ENCODE measurements at places on chromosomes 2 and 18.

DNA sequence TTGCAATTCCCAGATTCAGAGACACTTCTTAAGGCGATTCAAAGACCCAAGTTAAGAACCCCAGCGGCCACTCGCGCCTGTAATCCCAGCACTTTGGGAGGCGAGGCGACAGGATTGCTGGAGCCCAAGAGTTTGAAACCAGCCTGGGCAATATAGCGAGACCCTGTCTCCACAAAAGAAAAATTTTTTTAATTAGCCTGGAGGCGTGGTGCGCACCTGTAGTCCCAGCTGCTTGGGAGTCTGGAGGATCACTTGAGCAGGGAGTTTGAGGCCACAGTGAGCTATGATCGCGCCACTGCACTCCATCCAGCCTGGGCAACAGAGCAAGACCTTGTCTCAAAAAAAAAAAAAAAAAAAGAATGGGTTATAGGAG, 585 bp upstream of the ANAPC1 start:
- DNase-seq = no peak

DNA sequence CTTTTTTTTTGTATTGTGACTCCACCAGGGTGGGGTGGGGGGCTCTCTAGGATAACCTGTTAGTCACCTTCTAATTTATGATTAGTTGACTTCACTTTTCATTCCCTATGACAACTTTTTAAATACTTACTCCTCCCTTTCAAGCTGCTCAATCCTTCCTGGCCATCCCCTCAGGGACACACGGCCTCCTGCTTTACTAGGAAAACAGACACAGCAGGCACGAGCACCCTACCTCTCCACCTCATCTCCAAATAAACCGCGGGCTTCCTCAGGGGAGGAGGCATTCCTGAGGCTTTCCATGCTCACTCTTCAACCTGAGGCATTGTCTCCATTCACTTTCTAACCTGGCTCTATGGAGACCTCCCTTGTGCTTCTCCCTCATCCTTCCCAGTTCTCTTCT, 33.0 kb downstream of the B4GALT6 start:
- no peak for DNase-seq

GRCh38 chr2:209472871-209473270, 49.0 kb downstream of the MAP2 start:
- DNase-seq = no peak

DNA sequence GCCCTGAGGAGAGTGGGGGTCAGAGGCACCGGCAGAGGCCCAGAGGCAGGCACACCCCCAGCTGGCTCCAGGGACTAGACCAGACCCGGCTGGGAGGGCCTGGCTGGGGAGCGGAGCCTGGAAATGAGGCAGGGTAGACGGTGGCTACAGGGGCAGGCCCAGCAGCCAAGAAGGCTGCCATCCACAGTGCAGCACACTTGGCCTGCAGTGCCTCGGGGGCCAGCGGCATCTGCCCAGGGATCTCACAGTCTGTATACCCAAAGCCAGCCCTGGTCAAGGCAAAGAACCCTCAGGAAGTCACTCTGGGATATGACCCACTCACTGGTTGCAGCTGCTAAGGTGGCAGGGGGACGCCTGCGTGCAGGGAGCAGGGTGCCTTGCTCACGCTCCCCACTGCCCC, 17.8 kb downstream of the PER2 start:
- DNase-seq = no peak

GRCh38 chr2:179571721-179572120, 289.7 kb downstream of the ZNF385B start:
- no peak for DNase-seq

- no peak for DNase-seq
Observed at GRCh38 chr18:9571546-9571945, 42.8 kb downstream of the PPP4R1 start.

DNA sequence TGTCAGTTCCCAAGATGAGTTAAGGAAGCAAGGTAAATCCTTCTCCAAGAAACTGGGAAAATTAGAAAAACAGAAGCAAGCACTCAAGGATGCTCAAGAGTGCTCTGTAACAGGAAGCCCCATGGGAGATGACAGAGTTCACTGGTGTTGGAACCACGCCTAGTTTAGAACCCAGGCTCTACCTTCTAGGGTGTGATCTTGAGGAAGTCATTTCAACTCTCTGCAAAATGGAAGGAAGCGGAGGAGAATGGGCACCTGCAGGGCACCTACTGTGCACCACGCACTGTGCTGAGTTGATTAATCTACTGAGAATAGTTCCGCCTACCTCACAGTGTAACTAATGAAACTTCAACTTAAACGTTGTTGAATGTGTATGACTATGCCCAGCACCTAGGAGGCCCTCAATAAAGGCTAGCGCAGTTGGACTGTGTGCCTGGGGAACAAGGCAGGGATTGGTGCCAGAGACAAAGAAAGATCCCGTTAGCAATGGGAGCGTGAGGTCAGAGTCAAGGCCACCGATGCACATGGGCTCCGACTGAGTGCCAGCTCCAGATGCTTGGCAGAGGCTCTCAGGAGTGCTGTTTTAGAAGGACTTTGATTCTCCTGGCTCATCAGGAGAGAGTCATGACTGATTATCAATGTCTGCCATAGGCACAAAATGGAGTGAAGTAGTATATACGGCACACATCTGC, 93.7 kb downstream of the MAPK4 start:
- no peak for DNase-seq

GRCh38 chr2:231611273-231612108, 18.8 kb downstream of the TEX44 start:
- DNase-seq = peak; percentile 16

DNA sequence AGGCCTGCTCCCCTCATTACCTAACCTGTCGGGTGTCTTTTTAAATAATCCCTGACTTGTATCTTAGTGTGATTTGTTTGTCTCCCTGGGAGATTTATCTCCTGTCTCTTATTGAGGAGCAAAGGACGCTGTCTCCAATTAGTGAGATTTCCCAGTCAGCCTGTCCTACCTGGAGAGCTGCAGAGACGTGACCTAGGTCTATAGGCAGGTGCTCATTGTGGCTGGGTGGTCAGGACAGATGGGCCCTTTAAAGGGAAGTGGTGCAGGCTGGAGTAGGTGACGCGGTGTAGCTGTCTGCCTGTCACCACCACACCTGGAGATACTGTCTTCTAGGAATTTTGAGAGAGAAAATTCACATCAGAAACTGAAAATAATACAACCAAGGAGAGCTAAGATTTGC, 28.0 kb downstream of the PLB1 start:
- DNase-seq = no peak

DNA sequence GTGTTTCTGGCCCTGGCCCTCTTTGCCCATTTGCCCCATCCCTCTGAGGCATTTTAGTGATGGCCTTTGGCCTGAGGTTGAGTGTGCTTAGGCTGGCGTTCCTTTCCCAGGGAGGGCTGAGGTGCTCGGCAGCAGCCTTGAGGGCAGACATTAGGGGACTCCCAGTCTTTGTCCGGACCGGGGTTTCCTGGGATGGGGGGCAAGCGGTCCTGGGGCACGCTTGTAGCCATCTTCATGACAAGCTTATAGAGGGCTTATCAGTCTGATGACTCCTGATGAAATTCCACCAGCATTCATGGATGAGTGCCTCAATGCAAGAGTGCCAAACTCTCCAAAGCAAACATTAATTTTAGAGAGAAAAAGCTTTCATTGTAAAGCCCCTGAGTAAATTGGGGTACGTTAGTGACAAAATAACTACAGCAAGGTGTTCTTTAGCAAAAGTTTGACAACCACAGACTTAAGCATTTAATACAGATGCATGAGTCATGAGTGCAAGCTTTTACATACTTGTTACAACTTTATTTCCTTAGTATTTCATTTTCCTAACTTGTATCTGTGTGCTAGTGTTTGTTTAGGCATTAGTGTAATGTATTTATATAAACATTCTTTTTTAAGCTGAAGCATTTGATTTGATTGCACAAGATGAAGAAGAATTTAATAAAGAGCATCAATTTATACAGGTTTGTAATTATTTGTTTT, 45.6 kb downstream of the CEP192 start:
- DNase-seq = no peak

DNA sequence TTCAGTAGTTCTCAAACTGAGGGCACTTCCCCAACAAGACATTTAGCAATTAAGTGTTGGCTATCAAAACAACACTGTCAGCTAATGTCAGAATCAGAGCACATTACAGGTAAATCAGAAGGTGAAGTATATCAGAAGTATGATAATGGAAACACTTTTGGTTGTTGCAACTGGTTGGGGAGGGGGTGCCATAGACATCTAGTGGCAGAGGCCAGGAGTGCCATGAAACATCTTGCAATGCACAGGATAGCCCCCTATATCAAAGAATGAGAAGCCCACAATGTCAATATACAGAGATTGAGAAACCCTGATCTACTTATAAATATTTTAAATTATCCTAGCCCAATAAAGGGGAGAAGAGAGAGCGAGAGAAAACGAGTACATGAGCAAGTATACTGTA, 4.9 kb upstream of the XPO1 start:
- DNase-seq = no peak

Data from activated effector memory CD4-positive, alpha-beta T cell treated with Interleukin-2 at 50 U/mL for 16 hours (primary cell).